ENCODE measurements at places on chromosomes 13 and 19.
A peak's percentile ranks its signal among the peaks of the same experiment; 100 is the strongest.

DNA sequence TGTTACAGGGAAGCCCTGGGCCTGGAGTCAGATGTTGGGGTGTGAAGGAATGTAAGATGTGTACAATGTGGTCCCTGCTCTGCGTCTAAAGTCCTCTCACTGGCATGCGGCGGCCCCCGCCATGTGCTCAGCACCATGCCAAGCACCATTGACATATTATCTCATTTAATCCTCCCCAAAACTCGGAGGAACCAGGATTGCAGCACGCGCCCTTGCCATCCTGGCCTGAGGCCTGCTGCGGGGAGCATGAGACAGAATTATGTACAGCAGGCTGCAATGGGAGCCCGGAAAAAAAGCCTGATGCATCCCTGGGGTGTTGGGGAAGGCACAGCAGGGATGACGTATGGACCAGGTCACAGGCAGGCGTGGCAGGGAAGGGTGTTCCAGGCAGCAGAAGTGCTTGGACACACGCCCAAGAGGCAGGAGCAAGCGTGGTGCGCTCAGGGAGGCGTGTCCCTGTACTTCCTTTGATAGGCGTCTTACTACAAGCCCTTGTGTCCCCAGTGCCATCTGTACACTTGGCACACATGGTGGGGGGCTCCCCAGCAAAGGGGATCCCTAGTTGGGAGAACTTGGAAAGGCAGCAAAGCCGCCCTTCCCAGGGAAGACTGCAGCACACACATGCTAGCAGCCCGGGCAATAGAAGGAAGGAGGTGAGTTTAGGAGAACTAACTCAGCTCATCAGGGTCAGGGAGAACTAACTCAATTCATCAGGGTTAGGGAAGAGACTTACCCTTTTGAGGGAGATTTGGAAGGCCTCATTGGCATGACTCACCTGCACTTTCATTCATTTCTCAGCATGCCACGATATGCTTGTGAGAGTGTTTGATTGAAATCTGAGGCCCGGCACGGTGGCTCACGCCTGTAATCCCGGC, 3.4 kb downstream of the EVI5L start:
- no peak for DNase-seq

DNA sequence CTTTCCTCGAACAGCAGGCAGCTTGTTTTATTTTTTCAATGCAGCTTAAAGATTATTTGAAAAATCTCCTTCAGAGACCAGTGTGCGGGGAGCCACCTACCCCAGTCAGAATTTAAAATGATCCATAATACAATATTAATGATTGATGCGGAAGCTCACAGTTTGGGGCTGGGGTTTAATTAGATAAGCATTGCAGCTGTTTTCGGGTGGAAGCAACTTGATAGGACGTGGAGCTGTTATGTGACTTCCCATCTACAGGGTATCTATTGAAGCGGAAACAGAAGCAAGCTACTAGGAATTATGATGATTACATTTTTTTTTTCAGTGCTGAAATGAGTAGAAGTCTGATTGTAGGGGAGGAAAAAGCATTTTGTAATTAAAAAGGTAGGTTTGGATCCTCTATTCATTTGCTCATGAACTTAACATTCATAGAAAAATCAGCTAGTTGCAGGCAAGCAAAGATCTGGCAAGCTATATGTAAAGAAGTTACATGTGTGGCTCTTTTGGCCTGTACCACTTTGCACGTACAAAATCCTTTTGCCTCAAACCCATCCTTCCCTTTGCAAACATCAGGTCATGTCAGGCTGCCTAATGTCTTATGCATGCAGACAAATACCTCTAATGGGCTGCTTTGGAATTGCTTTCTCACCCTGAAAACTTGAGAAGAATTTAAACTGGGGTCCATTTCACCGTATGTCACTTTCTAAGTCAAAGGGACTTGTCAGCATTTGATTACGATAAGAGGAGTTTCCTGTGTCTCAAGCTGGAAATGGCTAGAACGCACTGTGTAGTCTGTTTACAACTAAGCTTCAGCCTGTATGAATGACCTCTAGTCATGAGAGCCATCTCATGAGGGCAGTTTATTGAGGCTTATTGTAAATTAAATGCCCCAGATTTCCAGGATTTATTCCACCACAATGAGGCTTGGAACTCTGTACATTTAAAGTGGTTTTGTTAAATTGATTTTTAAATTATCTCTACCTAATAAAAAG, 267.1 kb upstream of the TMTC4 start:
- no peak for DNase-seq

GRCh38 chr13:49584771-49585182, 581 bp downstream of the RCBTB1 start:
- DNase-seq = no peak

- peak; percentile 75 for DNase-seq
Observed at GRCh38 chr19:5961969-5962945, 15.7 kb downstream of the RANBP3 start.

DNA sequence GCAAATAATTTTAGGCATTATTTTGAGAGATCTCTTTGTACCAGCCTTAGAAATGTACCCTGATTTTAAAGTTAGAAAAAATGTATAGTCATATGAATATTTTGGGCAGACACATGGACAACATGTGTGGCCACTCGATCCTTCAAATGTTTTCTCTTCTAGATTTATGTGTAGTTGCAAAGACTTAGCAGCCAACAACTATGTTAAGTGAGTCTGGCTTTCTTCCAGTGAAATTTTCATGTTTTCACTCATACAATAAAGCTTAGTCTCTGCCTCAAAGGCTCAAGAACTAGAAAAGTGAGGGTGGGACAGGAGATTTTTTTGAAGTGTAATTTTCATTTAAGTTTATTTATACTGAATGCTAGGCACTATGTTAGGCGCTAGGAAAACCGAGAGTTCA, 207.7 kb upstream of the DACH1 start:
- DNase-seq = no peak

Measured in activated T-cell treated with anti-CD3 and anti-CD28 coated beads, Interleukin-2, amount 50 U/mL, for 72 hours (primary cell).